ENCODE measurements at places on chromosomes 3 and 15.

DNA sequence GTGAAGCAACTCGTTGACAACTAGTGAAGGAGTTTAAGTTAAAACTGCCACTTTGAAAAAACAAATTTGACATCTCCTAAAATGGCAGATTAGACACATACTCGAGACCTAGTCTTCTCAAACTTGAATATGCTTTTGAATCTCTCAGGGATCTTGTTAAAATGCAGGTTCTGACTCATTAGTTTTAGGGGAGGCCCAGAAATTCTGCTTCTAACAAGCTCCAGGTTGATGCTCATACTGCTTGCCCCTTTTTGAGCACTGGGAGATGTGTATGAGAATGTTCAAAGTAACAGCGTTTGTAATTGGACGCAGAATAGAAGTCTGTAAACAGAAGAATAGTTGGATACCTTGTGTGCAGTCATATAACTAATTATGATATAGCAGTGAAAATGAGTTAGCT lies 1.6 kb downstream of the C3orf38 start:
- DNase-seq: no peak

GRCh38 chr3:133112666-133113065 lies 74.5 kb downstream of the TMEM108 start:
- no peak for DNase-seq

- no peak for DNase-seq
Measured at GRCh38 chr3:55519019-55519418, 31.9 kb upstream of the WNT5A start.

GRCh38 chr3:167318306-167318705 lies 61.8 kb downstream of the ZBBX start:
- no peak for DNase-seq

Data from H9 (cell line).